ENCODE measurements at places on chromosomes 12 and 14.

- DNase-seq = no peak
Observed at GRCh38 chr12:14239935-14240872, 125.3 kb upstream of the ATF7IP start.

GRCh38 chr12:1289371-1290155, 298.5 kb downstream of the ERC1 start:
- no peak for DNase-seq

GRCh38 chr14:96847451-96847850, 50.3 kb downstream of the VRK1 start:
- DNase-seq = no peak

GRCh38 chr14:82345184-82345583, 811.5 kb upstream of the SEL1L start:
- DNase-seq = no peak

GRCh38 chr12:3672113-3672509, 80.8 kb downstream of the CRACR2A start:
- DNase-seq = no peak

DNA sequence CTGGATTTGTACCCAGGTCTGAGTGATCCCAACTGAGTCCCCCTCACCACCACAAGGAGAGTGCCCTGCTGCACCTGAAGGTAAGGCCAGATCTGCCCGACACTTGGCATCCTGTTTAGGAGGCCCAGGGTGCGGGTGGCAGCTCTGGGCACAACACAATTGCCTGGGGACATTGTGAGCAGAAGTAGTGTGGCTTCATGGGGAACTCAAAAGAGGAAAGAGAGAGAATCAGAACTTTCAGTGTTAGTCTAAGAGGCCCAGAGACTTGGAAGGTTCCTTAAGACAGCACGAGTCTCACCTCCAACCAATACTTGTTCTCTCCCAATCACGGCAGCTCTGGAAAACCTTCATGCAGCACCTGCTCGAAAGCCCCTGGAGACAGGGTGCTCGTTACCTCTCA, 6.6 kb upstream of the SLC8B1 start:
- DNase-seq = no peak

DNA sequence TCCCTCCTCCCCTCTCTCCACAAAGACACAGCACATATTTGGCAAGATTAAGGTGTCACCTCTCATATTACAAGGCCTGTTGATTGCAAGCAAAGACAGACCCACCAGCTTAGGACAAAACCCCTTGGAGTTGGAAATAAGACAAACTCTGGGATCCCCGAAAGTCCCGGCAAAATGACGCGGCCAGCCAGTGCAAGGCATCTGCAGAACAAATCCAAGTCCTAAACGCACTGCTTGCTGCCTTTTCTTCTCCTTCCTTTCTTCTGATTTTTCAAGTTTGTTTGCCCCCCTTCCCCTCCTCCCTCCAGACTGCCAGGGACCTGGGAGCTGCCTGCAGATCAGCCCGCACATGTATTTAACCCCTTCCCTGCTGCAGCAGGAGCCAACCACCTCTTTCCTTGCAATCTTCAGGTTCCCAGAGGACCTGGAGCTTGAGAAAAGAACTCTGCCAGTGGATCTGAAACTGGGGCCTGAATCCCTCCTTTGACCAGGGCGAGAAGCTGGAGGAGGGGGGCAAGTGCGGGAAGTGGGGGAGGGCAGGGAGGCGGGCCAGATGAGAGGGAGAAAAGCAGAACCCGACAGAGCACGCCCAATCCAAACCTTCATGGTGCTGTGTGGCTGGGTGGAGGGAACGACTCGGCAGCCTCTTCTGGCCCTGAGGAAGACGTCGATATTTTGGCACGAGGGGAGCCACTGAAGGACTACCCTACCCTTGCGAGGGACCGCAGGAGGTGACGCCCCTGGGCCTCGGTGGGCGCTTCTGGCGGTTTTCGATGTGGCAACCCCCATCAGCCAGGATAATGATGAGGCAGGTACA, 2.0 kb upstream of the NTF3 start:
- DNase-seq = no peak

DNA sequence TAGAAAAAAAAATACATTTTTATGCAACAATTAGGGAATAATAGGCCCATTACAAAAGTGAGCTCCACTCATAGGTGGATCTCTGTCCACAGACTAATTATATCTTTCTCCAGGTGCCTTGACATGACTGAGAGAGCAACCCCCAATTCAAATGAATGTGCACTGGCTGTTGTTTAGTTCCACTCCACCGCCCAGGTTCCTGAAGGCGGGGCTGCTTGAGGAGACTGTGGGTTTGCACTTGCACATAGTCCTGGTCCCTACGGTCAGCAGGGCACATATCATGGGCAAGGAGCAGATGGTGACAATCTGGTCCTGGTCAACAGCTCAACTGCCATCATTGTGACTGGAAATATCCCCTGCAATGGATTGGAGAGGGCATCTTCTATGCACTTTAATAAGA, 195.6 kb upstream of the PWP1 start:
- no peak for DNase-seq

DNA sequence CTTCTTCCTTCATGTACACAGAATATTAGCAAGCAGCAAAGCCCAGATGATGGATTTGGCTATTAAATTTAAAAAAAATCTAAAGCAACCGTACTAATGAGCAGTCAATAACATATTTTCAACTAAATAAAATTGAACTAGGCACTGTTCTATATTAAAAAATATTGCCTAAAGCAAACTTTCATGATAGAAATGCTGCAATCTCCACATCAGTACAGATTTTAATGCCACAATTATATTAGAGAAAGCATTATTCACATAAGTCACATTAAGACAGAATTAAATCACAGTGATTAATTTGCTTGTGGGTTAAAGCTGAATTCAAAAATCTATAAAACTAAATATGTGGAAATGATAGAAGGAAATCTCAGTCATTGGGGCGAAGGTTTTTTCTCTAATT, 200.7 kb downstream of the KCNH5 start:
- DNase-seq = no peak

- no peak for DNase-seq
Observed at GRCh38 chr12:69008520-69008919, 75.5 kb upstream of the CPM start.

- no peak for DNase-seq
Observed at GRCh38 chr12:4323396-4323795, 2.4 kb downstream of the TIGAR start.

- DNase-seq = no peak
Observed at GRCh38 chr12:124632519-124632984, 65.1 kb upstream of the NCOR2 start.

- no peak for DNase-seq
Observed at GRCh38 chr12:131990066-131990979, 40.6 kb downstream of the EP400 start.

GRCh38 chr12:3361146-3361545, 129.9 kb upstream of the PRMT8 start:
- no peak for DNase-seq

- no peak for DNase-seq
Observed at GRCh38 chr14:104602933-104603325, 1.6 kb downstream of the TMEM179 start.

GRCh38 chr12:18239526-18239925, 21.8 kb upstream of the PIK3C2G start:
- no peak for DNase-seq

DNA sequence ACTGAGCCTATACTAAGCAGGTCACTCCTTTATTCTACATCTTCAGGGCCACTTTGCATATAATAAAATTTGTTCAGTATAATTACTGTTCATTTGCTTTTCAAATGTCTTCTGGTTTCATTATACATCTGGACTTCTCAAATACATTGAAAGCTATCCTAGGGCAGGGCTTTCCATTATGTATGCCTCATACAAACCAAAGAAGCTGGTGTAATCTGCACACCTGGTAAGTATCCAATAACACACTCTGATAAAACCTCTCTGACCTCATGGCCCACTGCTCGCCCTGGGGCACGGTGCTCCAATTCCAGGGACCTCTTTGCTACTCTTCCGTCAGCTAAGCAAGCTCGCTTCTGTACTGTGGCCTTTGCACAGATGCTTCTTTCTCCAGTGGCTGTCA, 21.9 kb upstream of the ISM2 start:
- DNase-seq = no peak

DNA sequence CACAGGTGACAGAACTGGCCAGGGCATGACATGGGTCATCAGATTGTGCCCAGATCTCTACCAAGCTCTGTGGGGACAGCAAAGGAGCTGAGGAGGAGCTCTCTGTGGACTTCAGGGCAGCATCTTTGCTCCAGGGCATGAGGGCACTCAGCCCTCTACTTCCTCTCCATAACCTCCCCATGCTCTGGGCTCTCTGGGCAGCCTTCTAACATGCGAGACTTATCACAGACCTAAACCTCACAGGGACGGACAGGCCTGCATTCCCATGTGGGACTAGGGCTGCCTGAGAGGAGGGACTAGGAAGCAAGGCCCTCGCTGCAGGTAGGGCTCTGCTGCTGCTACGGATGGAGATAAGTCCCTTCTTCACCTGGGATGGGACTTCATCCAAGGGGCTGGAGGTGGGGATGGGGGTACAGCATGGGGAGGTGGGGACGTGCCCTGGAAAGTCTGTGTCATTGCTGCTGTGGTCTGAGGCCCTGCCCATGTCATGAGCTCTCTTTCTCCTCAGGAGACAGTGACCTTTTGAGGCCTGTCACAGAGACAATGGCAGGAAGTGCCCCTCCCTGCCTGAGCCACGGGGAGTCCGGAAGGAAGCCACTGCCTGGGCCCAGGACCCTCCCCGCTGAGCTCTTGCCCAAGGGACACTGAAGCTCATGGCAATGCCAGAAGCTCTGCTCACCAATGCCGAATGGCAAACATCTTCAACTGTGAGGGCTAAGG, 44.1 kb downstream of the PITPNM2 start:
- DNase-seq = no peak

GRCh38 chr12:87807086-87807485, 222.1 kb downstream of the C12orf50 start:
- no peak for DNase-seq

DNA sequence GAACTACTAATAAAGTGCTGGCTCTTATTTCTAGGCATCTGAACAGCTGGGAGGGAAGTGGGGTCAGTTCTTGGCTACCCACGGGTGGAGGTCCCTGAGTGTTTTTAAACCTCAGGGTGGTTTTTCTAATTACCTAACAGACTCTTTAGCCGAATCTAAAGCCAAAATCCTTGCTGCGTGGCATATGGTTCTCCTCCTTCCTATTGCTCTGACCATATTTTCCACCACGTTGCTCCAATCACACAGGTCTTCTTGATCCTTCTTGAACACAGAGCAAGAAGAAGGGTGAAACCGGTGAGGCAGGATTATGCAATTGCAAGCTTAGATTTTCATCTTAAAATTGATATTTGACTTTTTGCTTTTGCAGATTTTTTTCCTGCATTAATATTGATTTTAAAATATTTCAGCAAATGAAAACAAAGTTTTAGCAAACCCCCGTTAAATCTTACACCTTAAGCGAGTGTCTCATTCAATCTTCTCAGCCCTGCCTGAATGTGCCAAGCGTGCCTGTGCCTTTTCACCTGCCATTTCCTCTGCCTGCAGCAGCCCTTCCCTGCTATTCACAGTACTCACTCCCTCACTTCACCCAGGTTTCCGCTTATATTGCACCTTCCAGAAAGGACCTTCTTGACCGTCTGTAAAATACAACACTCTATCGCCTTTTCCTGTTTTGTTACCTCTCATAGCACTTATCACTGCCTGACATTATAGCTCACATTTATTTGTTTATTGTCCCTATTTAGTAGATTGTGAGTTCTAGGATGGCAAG, 506.0 kb downstream of the DIO2 start:
- DNase-seq = no peak

DNA sequence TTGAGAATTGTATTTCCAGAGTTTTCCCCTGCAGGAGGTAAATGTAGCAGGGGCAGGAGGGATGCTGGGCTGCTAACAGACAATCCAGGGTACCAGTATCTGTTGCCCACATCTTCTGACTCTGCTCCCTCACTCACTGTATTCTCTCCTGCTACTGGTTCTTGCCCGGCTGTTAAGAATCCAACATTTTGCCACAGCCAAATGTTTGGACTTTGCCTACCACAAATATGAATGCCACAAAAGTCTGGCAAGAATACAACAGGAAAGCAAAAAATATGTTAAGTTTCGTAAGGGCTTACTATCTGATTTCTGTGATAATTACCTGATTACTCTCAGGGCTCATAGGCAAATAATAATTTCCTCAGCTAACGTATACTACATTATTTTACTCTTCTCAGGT, 160.0 kb downstream of the BCAT1 start:
- DNase-seq = no peak

DNA sequence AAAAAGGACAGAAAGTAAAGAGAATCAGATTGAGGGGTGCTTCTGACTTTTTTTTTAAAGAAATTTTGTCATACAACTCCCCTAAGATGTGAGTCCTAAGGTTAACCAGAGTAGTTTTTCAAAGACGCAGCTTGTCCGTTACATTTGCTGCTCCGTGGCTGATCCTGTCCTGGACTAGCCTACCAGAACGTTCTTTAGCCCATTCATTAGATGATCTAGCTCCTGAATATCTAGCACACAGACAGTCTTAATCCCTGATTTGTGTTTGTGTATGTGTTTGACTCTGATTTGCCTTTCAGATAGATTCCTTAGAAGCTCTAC, 60.3 kb downstream of the SAMD4A start:
- DNase-seq = no peak

DNA sequence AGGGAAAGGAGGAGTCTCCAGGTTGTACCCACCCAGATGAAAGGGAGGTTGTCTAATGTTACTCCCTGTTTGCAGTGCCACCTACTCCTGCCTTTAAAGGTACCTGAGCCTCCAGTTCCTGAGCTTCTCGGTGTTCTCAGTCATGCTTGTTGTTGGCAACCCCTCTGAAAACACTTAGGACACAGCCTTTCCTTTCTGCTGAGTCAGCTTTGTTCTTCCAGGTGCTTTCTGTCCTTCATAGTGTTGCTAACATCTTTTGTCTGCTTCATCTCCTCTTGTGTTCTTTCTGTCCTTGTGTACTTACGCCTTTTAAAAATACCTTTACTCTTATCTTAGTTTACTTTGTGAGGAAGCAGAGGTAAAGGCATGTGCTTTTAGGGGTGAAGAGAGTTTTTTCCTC, 97.0 kb upstream of the NEDD1 start:
- no peak for DNase-seq

- DNase-seq = no peak
Observed at GRCh38 chr12:3803865-3804472, 51.1 kb upstream of the CRACR2A start.

- DNase-seq = no peak
Observed at GRCh38 chr14:22792158-22792557, 23.1 kb downstream of the SLC7A7 start.

- DNase-seq = no peak
Observed at GRCh38 chr14:68535404-68536017, 257.4 kb downstream of the ZFP36L1 start.

- no peak for DNase-seq
Observed at GRCh38 chr12:99029511-99030271, 384.6 kb downstream of the APAF1 start.
